ENCODE measurements at places on chromosomes 3 and 15.

DNA sequence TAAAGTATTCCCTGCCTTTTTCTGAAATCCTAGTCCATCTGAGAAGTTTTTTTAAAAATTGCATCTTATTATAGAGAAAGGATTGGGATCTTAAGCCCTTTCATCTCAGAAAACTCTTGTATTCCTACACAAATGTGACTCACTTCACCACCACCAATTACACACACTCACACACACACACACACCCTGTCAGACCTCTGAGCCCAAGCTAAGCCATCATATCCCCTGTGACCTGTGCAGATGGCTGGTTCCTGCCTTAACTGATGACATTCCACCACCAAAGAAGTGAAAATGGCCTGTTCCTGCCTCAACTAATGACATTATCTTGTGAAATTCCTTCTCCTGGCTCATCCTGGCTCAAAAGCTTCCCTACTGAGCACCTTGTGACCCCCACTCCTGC is 1181.9 kb downstream of the ROBO2 start:
- DNase-seq = no peak

- no peak for DNase-seq
Observed at GRCh38 chr3:63998852-63999754, 24.2 kb downstream of the PSMD6 start.

DNA sequence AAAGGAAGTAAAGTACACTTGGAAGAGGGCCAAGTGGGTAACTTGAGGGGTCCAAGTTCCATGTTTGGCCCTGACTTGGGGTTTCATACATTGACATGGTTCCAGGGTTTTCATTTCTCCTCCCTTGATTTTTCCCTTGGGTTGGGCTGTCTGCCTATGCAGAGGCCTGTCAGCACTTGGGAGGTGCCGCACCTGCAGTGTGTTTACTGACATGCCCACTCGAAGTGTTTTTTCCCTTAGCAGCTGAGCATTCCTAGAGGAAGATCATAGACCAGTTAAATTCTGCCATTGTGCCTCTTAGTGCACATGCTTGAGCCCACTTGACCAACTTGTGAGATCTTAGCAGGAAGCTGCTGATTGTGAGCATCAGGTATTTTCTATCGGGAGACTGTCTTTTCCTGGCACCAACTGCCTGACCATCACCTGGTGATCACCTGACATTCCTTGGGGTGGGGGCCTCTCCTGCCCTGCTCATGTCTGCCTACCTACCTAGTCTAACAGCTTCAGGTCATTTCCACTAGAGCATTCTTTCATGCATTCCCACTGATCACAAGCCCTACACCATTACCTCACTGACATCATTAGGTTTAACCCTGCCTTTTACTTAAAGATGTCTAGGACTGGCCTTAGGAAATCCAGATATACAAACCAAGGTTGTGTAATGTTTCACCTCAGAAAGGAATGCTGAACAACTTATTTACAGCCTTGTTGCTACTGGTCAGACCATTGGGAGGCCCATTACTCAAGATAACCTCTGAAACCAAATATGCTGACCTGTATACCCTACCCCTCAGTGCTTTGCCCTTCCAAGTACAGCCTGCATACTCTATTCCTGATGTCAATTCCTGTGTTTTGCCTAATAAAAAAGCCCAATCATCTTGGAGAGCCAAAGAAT is 68.3 kb downstream of the CD47 start:
- DNase-seq = no peak

GRCh38 chr15:42419369-42419768 is 60.1 kb downstream of the CAPN3 start:
- DNase-seq = no peak
